ENCODE measurements at places on chromosomes 7 and 10.

DNA sequence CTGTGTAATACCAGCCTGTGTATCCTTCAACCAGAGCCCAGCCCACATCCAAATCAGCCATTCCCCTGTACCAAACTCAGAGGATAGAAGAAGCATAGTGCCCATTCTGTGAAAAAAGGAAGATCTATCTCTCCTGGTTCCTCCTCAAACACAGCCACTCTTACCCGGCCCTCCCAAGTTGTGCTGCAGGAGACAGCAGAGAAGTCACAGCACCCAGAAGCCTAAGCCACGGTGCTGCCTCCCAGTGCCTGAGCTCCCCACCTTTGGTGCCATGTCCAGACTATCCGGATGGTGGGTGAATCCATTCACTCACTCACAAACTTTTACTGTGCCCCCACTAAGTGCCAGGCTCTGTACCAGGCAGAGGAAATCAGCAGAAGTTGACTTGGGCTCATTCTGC, 166.0 kb upstream of the ZMIZ1 start:
- no peak for DNase-seq

GRCh38 chr10:87873656-87874055, 10.2 kb downstream of the PTEN start:
- no peak for DNase-seq

GRCh38 chr7:134391223-134391622, 67.7 kb downstream of the AKR1B1 start:
- DNase-seq: no peak

GRCh38 chr7:152464312-152465118, 28.7 kb upstream of the KMT2C start:
- peak; percentile 79 for DNase-seq

GRCh38 chr7:1473864-1474512, 14.7 kb upstream of the MICALL2 start:
- peak; percentile 58 for DNase-seq

DNA sequence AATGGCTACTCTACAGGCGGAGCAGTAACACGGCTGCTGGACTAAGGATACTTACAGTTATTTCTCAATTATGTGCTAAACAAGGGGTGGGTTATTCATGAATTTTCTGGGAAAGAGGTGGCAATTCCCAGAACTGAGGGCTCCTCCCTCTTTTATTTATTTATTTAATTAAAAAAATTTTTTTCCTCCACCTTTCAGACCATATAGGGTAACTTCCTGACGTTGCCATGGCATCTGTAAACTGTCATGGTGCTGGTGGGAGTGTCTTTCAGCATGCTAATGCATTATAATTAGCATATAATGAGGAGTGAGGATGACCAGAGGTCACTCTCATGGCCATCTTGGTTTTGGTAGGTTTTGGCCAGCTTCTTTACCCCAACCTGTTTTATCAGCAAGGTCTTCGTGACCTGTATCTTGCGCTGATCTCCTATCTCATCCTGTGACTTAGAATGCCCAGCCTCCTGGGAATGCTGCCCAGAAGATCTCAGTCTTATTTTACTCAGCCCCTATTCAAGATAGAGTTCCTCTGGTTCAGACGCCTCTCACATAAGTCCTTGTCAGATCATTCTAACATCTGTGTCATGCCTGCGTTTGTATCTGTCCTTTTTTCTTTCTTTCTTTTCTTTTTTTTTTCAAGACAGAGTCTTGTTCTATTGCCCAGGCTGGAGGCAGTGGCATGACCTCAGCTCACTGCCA, 15.9 kb upstream of the STOX1 start:
- no peak for DNase-seq

DNA sequence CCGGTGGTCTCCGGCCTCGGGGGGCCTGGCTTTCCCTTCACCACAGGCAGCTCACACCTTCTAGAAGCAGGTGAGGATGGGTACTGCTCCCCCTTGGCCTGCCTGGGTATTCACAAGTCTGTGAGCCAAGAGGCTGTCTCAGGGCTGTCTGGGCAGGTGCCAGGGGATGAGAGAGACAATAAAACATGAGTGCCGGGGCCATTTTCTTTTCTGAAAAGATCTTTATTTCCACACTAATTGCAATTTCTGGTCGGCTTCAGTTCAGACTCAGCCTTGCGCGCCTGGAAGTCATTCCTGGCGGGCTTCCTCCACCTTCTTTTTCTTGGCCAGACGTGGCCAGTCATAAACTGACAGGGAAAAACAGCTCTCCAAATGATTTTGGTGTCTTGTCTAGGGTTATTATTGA, 171.2 kb downstream of the ARHGAP12 start:
- peak; percentile 73 for DNase-seq

GRCh38 chr7:50584386-50584785, 19.2 kb upstream of the DDC start:
- peak; percentile 57 for DNase-seq

GRCh38 chr7:141402277-141402996, 148.8 kb upstream of the AGK start:
- no peak for DNase-seq

DNA sequence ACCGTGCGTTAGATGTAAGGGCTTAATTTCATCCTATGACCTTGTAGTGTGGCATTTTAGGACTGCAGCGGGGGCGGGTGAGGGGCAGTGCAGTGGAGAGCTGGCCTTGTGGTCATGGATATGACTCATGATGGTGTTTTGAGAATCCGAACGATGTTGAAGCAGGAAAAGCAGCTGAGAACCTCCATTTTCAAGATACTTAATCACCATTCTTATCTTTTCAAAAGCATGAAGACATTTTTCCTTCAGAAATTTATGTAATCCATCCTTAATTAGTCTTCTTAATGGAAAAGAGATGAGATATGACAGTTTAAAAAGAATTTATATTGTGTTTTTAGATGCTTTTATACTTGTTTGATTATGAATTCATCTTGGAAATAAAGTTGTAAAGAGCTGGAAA, 9.6 kb downstream of the ATP5F1C start:
- DNase-seq: no peak
